Stromal cell of bone marrow (primary cell): ENCODE measurements at places on chromosomes 2 and 18.
A peak's percentile ranks its signal among the peaks of the same experiment; 100 is the strongest.

DNA sequence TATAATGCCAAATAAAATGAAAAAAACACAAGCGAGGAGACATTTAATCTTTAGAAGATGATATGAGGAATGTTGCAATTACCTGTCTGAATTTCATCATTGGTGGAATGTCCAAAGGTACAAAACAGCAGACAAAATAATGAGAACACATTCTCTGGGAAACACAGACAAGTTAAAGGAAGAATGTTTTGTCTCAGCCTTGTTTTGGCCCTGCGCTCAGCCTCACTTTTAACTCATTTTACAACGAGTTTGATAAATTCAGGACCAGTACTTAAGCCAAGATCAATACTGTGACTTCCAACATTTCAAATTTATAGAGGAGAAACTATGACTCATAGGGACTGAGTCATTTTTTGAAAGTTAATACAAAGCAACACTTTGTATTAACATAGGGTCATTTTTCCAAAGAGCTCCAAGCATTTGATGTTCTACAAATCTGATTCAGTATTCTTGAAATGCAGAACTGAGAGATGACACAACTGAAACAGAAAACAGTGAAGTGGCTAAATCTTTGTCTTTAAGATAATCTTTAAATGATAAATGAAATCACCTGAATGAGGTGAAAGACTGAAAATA is 833.2 kb upstream of the CHAC2 start:
- peak; percentile 91 for DNase-seq

DNA sequence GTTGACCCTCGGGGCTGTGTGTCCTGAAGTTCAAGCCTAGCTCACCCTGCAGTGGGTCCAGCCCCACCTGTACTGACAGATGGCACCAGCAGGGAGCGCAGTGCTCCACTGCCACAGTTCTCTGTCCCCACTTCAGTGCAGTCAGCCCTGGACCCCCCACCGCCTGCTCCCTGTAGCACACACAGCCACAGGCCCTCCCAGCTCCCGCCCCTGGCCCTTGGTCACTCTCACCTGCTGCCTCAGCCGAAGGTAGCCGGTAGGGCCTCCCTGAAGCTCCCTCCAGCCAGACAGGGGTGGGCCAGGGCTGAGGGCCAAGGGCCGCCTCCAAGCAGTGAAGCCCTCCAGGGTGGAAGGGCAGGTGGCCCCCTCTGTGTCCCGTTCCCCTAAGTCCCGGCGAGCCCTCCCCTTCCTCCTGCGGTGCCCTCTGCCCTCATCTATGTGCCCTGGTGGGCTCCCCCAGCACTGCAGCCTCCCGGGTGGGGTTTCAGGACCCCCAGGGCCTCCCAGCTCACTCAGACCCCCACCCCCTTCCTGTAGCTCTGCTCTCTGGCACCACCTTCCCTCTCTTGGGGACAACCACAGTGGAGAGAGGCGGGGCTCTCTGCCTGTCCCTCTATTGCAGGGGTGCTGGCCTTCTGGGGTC is 10.8 kb upstream of the ALPP start:
- no peak for DNase-seq

- DNase-seq = no peak
Observed at GRCh38 chr18:24678626-24679025, 218.2 kb downstream of the HRH4 start.

GRCh38 chr2:6523476-6523875 is 342.2 kb downstream of the CMPK2 start:
- DNase-seq = no peak

DNA sequence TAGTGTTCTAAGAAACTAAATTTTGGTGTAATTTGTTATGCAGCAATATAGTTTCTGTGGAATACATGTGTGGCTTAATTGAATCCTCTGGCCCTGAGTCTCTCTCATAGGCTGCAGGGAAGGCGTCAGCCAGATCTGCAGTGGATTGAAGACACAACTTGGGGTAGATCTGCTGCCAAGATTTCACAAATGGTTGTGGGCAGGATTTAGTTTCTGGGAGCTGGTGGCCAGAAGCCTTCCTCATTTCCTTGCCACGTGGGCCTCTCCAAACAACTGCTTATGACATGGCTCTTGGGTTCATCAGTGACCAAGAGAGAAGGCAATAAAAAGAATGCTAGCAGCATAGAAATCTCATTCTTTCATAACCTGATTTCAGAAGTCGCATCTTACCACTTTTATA is 28.2 kb downstream of the CCDC102B start:
- peak; percentile 49 for DNase-seq

- DNase-seq = no peak
Observed at GRCh38 chr2:137921105-137921880, 43.0 kb upstream of the HNMT start.

DNA sequence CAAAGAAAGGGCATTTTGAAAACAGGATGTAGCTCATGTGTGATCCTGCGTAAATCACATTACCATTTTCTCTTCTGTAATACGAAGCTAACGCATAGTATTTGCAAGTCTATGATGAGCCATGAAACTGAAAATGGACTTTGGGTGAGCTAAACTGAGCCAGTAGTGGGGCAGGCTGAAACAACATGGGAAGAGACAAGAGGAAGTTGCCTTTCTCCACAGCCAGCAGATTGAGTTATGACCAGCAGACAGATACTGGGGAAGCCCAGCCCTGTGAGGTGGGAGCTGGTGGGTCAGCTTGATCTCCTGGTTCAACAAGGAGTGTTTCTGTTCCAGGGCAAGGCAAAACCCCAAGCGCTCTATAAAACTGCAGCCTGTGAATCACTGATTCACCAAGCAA is 11.8 kb downstream of the CYRIA start:
- no peak for DNase-seq

- no peak for DNase-seq
Observed at GRCh38 chr2:104213758-104214157, 640.2 kb upstream of the POU3F3 start.

DNA sequence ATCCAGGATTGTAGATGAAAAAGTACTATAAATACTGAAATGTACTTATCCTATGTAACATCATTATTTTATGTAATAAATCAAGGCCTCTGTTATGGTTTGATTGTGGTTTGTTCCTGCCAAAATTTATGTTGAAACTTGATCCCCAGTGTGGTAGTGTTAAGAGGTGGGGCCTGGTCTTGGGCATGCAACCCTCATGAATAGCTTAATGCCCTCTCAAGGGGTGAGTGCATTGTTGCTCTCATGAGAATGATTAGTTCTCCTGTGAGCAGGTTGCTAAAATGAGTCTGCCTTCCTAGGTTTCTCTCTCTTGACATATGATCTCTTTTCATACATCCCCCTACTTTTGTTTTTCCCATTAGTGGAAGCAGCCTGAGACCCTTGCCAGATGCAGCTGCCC is 915.4 kb downstream of the TSN start:
- DNase-seq = no peak

DNA sequence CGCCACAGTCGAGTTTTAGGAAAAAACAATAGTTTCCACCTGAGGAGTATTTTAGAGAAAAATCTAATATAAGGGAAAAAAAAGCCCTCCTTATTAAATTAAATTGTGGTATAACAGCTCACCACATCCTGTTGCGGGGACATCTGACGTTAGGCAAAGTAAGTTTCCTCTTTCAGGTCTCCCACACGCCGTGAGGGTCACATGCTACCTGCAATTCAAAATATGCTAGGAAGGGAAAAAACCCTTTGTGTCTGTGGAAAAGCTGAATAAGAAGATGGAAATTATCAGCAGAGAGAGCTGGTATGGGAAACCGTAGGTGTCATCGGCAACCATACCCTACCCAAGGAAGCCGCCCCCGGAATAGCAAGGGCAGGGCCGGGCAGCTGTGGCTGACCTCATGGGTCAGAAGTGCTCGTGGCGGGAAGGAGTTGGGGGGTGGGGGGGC is 128.0 kb downstream of the NFATC1 start:
- DNase-seq = no peak

- DNase-seq = no peak
Observed at GRCh38 chr2:23363831-23364230, 21.1 kb upstream of the KLHL29 start.

DNA sequence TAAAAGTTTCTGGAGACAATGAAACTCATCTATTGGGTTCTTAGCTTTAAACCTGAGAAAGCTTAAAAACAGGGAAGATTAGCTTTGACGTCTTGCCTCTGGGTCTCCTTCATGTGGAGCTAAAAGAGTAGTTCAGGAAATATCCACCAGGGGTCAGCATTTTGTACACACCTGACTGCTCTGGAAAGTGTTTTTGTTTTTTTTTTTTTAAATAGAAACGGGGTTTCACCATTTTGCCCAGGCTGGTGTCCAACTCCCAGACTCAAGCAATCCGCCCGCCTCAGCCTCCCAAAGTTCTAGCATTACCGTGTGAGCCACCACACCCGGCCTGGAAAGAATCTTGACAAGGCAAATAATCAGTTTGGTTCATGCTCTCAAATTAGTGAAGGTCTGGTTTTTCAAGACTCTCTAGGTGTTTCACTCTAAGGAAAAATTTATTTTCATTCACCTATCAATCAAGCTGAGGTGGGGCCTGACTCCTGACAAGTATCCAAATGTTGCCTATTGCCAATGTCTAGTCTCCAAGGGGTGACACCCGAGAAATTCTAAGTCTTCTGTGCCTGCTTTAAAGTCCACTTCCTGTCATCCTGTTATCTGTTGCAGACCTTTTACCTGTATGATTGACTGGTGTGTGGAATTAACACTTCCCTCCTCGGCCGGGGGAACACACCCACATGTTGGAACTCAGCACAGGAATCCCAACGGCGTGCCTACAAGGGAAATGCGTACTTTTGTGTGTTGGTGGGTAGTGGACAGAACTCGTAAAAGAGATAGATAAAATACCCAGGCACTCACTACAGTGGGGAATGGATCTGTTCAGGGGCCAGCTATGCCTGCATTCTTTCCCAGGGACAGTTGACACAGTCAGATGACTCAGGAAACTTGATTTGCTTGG is 11.3 kb downstream of the IL1RN start:
- DNase-seq = peak; percentile 50

- DNase-seq = no peak
Observed at GRCh38 chr2:67015681-67016080, 381.5 kb upstream of the ETAA1 start.

DNA sequence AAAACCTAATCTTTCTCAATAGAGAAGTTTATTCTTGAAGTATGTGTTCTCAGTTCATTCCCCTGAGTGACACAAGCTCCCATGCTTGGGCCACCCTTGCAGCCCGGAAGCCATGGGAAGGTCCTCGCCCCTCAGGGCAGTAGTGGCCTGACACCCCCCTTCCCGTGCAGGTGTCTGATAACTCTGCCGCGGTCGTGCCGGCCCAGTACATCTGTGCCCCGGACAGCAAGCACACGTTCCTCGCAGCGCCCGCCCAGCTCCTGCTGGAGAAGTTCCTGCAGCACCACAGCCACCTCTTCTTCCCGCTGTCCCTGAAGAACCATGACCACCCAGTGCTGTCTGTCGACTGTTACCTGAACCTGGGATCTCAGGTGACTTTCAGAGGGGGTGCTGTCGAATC is 32.4 kb downstream of the NTSR2 start:
- no peak for DNase-seq

- no peak for DNase-seq
Observed at GRCh38 chr2:191329841-191330240, 84.6 kb downstream of the MYO1B start.

DNA sequence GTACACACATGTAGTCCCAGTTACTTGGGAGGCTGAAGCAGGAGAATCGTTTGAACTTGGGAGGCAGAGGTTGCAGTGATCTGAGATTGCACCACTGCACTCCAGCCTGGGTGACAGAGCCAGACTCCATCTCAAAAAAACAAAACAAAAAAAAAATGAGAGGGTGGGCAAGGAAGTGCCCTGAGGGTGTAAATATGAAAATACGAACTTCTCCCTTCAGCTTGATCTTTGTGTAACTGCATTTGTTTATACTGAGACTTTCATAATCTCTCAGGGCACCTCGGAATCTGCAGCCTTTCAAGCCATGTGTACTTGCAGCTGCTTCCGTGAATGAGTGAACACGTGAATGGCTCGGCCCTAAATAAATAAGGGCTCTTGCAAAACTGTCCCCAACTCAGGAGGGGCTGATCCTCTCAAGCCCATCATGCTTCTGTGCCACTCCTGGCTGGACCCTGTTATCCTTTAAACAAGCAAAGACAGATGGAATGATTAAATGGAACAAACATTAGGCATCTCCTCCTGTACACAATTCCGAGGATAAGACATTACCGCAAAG is 96.8 kb downstream of the BOD1L2 start:
- DNase-seq = no peak

- peak; percentile 66 for DNase-seq
Observed at GRCh38 chr2:173075781-173076580, at the start of gene MAP3K20. MAP3K20 (plus strand) TSS chr2:173075846; CDS start chr2:173091032, 15,186 bp downstream.

- no peak for DNase-seq
Observed at GRCh38 chr2:177675350-177675821, 282.8 kb downstream of the AGPS start.

- peak; percentile 2 for DNase-seq
Observed at GRCh38 chr2:77520641-77521547, 1.3 kb downstream of the LRRTM4 start.

GRCh38 chr2:60483401-60483800 is 70.1 kb downstream of the BCL11A start:
- DNase-seq = peak; percentile 20

GRCh38 chr2:231932985-231933915 is 7.1 kb upstream of the NPPC start:
- no peak for DNase-seq

- DNase-seq = peak; percentile 98
Observed at GRCh38 chr2:40240070-40240469, 211.8 kb downstream of the SLC8A1 start.

- no peak for DNase-seq
Observed at GRCh38 chr2:164688896-164689419, 67.7 kb upstream of the GRB14 start.

DNA sequence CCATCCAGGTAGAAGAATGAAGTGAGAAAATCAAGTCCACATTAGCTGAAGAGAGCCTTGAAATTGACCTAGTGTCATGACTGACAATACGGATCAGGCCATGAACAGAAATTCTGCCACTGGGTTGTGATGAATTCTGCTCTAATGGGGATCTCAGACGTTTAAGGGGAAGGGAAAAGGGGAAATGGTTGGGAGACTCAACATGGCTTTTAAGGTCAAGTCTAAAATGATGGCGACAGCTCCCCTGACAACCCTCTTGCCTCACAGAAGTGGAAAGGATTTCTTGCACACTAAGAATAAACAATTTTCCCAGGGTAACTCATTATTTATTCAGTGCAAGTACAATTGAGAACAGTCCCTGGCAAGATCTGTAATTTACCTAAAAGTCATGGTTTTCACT is 302.5 kb upstream of the ACVR2A start:
- DNase-seq = no peak

DNA sequence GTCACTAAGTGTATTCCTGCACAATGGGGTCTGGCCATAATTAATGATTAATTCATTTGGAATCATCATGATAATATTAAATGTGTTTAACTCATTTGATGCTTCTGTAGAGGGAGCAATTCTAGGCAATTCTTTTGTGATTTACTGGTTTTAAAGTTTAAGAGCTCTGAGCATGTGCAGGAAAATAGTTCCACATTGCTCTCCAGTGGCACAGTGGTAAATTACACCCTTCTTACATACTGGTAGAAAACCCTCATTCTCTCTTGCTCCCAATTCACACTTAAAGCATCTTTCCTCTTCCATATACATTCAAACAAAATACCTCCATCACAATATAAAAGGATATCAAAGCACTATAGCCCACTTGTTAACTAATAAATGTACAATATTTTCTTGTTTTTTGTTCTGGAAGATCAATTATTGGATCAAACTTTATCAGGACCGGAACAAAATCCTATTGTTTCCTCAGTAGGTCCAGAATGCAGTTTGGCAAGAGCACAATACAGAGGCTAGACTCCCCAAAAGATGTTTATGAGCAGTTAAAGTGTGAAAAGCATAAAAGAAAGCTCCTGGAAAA is 844.3 kb downstream of the MBD2 start:
- peak; percentile 8 for DNase-seq
